ENCODE measurements at places on chromosomes 2 and 18. TPM values are rescaled to one million over a fixed set of nuclear protein-coding genes. Genes with fewer than 3 reads are reported as not detected.

The IMPA2 gene
- 11.1 TPM for total RNA-seq

The SPP2 gene
- not detected for total RNA-seq

The RTP5 gene
- total RNA-seq, result not detected

The SERPINB4 gene
- total RNA-seq, result not detected

The CYRIA gene
- not detected for total RNA-seq

The TNS1 gene
- total RNA-seq, result 104 TPM

The TXNDC2 gene
- total RNA-seq, result not detected

The ADAM23 gene
- 3.5 TPM for total RNA-seq

The CHST9 gene
- not detected for total RNA-seq

The TUBA3E gene
- not detected for total RNA-seq

The ZNF516 gene
- total RNA-seq, result 29.4 TPM

The MROH2A gene
- total RNA-seq, result not detected

The HPCAL1 gene
- 36.5 TPM for total RNA-seq

All from GM23248 (cell line).